HS-27A (cell line): ENCODE measurements at places on chromosomes 2 and 18.
A peak's percentile ranks its signal among the peaks of the same experiment; 100 is the strongest.

DNA sequence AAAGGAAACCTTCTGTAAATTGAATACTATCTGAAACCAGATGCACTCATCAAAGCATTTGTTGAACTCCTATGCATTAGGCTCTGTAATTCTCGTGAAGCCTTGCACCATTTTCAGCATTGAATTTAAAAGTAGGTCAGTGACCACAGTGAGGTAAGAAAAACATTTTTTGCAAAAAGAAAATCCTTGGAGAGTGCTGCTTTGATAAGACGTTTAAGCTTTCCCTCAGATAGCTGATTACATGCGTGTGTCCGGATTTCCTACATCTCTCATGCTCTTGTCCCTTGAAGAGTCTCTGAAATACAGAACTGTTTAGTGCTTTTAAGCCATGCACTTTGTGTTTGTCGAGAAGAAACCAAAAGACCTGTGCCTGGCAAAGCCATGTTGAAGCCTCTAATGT lies 113.6 kb downstream of the FMNL2 start:
- no peak for DNase-seq

DNA sequence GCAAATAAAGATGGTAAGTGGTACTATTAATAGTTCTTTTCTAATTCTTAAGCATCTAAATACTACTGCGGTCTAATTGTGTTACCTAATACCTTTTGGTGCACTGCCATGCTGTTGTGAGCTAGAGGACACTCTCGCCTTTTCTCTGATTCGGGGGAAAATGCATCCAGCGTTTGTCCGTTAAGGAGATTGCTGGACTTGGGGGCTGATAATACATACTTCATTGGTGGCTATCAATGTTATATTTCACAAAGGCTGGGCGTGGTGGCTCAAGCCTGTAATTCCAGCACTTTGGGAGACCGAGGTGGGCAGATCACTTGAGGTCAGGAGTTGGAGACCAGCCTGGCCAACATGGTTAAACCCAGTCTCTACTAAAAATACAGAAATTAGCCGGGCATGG lies 141.7 kb upstream of the TWIST2 start:
- DNase-seq, result no peak

GRCh38 chr18:50009773-50010335 lies 185.1 kb downstream of the MYO5B start:
- no peak for DNase-seq

DNA sequence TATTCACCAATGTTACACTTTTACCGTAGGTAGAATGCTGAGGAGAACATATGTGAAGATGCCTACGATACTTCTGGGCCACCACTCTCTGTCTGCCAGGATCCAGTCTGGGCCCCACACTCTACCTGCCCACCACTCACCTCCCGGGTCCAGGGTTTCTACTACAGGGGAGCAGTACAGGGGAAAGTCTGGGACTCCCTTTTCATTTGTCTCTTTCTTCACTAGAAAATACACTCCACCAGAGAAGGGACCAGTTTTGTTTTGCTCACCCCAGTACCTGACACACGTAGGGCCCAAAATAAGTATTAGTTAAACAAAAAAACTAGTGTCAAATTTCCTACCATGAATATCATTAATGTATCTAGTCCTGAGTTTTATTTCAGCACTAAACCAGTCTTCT lies 21.1 kb downstream of the KANSL3 start:
- no peak for DNase-seq

GRCh38 chr18:25081001-25081400 lies 271.0 kb downstream of the ZNF521 start:
- DNase-seq, result no peak

- DNase-seq, result no peak
These were observed 19.4 kb upstream of the ACVR1 start for GRCh38 chr2:157895531-157895930.

GRCh38 chr2:16738361-16739225 lies 73.0 kb upstream of the CYRIA start:
- DNase-seq, result no peak

DNA sequence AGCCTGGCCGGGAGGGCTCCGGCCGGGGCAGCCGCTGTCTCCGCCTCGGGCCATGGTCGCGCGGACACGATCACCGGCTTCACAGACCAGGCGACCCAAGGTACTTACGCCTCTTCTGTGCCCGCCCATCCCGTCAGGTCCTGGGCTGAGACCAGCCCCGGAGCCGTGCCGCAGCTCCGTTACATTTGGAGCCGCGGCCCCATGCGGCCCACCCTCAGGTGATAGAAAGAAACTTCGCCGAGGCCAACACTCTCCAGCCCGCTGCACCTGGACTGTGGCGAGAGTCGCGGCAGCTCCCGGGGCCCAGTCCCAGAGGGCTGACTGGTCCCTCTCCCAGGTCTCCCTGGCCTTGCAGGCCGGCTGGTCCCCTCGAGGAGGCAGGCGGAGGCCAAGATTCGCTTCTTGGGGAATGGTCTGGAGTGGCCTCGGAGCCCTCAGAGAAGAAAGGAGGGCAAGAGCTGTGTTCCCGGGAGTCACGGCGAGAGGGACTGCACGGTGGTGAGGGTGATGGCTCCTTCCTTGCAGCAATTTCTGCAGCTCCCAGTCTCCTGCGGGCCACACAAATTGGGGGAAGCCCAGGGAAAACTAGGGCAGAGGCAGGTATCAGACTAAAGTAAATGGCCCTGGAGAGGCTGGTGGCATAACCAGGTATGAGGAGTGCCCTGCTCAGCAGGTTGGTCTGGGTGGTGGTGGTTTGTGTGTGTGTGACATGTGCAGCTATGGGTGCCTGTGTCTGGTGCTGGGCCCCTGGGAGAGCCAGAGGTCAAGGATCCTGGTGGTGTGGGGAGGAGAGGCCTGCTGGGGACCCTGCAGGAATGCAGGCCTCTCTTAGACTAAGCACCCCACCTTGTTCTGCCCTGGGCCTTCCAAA lies 822 bp downstream of the GDF7 start:
- no peak for DNase-seq

DNA sequence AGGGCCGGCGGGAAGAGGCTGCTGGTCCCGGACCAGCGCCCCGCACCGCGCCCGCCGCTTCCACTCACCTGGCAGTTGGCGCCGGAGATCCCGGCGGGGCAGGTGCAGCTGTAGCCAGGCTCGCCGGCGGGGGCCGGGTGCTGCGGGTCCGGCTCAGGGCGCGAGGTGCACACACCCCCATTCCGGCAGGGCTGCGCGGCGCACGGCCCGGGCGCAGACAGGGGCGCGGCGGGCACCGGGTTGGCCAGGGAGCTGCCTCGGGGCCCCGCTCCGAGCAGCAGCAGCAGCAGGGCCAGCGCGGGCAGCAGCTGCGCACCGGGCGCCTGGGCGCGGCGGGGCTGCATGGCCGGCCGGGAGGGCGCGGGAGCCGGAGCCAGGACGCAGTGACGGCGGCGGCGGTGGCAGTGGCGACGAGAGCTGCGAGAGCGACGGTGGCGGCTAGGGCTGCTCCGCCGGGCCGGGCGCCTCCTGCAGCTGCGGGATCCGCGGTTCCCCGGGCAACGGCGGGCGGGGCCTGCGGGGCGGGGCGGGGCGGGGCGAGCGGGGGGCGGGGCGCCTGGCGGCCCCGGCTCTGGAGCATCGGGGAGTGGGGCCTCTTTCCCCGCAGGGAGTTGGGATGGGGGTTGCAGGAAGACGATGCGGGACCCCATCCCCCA lies at the start of gene DNER:
DNER (minus strand) TSS at position 476 of the 656 bp plus-strand sequence; CDS start at position 344, 132 bp downstream.
- DNase-seq, result no peak

GRCh38 chr2:96954011-96954846 lies 32.2 kb downstream of the FAM178B start:
- DNase-seq, result no peak

GRCh38 chr2:136112317-136113208 lies 5.4 kb downstream of the CXCR4 start:
- DNase-seq, result no peak

DNA sequence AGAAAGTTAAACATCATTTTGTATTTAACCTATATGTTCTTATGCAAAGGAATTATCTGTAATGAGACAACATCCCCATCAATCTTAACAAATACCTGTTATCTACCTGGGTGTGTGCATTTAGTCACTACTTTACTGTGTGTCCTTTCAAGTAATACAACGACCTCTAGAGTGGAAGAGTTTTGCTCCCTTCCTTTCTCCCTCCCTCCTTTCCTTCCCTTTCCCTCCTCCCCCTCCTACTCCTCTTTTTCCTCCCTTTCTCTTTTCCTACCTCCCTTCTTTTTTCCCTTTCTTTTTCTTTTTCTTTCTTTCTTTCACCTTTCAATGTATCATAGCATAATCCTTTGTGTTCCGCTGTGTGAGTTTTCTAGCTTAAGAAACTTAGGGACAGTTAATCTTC lies 532.3 kb downstream of the SLC4A3 start:
- DNase-seq, result no peak

DNA sequence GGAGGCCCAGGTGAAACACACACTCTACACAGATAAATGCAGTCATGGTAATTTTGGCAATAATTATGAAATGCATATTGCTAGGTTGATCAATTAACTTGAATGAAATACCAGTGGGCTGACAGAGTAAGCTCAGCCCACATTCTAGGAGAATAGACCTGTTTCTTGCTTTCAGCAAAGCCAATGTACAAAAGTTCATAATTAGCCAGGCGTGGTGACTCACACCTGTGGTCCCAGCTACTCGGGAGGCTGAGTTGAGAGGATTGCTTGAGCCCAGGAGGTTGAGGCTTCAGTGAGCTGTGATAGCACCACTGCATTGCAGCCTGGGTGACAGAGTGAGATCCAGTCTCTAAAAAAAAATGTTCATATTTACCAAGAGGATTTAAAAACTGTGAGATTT lies 15.7 kb upstream of the MBP start:
- DNase-seq, result no peak

DNA sequence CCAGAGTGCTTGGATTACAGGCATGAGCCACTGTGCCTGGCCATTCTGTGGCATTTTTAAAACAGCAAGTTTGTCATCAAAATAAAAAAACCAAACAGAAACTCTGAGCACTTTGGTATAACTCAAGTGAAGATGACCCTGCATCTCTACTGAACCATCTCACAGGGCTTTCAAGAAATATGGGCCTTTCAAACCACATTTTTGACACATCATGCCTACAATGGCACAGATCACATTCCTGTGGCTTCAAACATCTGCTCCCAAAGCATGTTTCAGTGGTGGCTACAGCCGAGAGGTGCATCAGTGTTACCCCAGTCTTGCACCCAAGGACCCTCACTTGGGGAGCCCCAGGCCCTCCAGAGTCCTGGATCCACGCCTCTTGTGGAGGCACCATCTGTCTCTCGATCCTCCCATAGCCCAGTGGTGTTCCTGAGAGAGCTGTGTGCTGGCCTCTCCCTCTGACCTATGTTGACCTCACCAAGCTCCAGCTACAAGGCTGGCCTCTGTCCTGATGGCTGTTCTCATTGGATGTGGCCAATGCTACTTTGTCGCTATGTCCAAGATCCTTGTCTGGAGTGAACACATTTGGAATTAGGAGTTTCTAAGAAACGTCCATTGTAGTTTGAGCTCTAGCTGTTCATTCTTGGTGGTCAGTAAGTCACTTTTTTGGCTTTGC lies 55.2 kb upstream of the RALBP1 start:
- peak; percentile 47 for DNase-seq

GRCh38 chr2:239777219-239777618 lies 247.9 kb downstream of the NDUFA10 start:
- no peak for DNase-seq

DNA sequence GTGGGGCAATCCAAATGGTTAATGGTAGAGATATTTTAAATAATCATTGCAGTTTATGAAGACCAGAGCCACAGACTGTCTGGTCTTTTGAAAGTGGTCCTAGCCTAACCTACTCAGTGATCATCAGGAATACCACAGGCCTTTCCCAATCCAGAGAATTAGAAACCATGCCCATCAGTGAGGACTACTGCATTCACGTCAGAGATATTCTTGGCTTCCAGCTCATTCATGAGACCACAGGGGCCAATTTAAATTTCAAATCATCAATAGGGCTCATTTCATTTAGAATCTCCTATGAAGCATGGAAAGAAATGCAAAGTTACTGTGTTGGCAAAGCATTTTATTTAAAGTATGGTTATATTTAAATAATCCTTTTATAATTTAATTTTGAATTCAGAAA lies 362.3 kb upstream of the KCNJ3 start:
- DNase-seq, result no peak

- DNase-seq, result no peak
These were observed 124.4 kb downstream of the LRP2 start for GRCh38 chr2:169237939-169238338.
